ENCODE measurements at places on chromosomes 13 and 19. TPM values are rescaled to one million over a fixed set of nuclear protein-coding genes. Genes with fewer than 3 reads are reported as not detected.

The CGB7 gene
- not detected for total RNA-seq

GRCh38 chr13:97568850-97569249 lies 134.9 kb downstream of the RAP2A start:
- no peak for DNase-seq

DNA sequence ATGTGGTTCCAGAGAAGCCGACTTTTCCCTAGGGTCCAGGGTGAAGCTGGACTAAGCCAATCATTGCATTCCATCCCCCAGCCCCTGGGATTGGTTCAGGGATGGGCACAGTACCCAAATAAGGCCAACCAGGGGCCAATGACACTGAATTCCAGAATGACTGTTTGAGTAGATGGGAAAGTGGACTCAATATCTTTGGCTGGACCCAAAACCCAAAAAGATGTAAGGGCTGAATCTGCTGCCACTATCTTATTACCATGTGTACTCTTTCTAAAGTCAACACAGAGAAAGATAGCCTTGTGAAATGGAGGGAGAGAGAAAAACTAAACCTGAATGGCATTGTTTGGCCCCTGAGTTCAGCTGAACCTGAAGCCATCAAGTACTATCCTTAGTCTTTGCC lies 39.2 kb upstream of the TNFSF11 start:
- DNase-seq = no peak

GRCh38 chr13:34942732-34943435 lies 814 bp downstream of the NBEA start:
- DNase-seq = peak; percentile 11

The SYCN gene
- total RNA-seq = 2.4 TPM

- peak; percentile 72 for DNase-seq
Measured at GRCh38 chr19:38736036-38736412, 8.2 kb downstream of the CAPN12 start.

The PPFIA3 gene
- total RNA-seq = 6.1 TPM

DNA sequence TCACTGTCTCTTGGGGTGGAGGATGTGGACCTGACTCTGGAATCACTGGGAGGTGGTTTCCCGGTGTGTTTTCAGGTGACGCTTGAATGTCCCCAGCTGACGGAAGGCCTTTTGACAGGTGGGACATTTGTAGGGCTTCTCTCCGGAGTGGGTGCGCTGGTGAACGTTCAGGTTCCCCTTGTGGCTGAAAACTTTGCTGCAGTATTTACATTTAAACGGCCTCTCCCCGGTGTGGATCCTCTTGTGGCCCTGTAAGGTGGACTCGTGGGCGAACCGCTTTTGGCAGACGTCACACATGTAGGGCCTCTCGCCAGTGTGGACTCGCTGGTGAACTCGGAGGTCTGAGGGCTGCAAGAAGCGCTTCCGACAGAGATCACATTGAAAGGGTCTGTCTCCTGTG lies 7.8 kb downstream of the ZSCAN5B start:
- no peak for DNase-seq

GRCh38 chr19:53808710-53809125 lies 15.4 kb downstream of the NLRP12 start:
- no peak for DNase-seq

- no peak for DNase-seq
Measured at GRCh38 chr19:50817941-50818858, 5.4 kb downstream of the KLK1 start.

The CFAP97D2 gene
- total RNA-seq = 3.1 TPM

The CASP14 gene
- not detected for total RNA-seq

DNA sequence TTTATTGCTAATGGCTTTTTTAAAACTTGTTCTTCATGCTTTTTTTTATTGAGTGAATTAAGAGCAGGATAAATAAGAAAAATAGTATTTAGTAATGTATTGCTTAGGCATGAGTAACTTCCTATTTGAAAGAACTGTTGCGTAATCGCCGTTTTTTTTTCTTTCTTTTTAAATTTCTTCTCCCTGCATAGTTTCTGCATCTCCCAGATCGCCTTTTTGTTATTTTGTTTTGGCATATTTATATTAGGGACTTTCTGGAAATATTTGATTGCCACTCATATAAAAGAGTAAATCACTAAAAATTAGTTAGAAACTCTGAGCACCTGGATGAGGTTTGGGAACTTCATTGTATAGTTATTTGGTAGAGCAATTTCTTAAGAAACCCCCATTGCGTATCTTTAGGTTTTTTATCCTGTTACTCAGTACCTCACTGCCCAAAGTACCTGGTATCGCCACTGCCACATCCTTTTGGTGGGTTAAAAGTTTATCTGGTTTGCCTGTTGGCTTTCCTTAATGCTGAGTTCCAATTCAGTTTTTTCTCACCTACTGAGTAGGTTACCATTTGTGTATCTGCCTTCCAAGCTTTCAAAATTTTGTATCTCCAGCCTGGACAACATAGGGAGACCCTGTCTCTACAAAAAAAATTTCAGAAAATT lies 36.2 kb upstream of the LPAR6 start:
- DNase-seq = no peak

The PBX4 gene
- total RNA-seq = 2.5 TPM

GRCh38 chr13:49840675-49841074 lies 48.2 kb upstream of the KPNA3 start:
- DNase-seq = no peak

DNA sequence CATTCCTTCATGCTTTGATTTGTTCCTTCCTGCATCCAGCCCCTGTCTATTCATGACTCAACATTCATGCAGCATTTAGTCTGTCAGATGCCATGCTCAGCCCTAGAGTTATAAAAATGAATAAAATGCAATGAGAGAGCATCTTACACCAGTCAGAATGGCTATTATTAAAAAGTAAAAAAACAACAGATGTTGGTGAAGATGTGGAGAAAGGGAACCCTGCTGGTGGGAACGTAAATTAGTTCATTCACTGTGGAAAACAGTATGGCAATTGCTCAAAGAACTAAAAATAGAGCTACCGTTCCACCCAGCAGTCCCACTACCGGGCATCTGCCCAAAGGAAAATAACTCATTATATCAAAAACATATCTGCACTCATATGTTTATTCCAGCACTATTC lies 70.0 kb upstream of the GTF3A start:
- no peak for DNase-seq

DNA sequence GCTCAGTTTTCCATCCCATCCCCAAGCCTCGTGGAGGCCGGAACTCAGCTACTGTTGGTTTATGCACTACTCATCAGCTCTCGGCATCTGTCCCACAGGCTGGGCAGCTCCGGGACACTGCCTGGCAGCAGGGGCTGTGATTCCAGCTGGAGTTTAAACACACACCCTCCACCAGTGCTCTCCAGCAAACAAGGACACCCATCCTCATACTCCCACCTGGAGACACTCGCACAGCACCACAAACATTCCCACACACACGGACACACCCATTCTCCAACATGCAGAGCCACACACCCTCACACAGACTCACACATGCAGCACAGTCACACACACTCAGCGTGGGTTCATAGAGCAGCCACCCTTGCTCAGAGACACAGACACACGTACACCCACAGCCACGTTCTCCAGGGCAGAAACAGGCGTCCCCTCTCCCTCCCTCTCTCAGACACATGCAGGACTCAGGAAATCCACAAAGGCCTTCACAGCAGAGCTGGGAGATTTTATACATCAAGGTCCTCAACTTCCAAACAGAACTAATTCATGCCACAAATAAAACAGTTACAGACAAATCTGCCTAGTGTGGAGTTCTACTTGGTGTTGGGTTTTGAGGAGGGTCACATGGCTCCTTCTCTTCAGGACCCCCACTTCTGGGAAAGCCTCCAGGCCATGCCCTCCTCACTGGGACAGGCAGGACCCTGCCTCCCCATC lies 785.4 kb downstream of the UQCRFS1 start:
- DNase-seq = no peak

The GARIN5A gene
- total RNA-seq = 2.3 TPM

The RDH8 gene
- total RNA-seq = not detected

- DNase-seq = no peak
Measured at GRCh38 chr19:5057860-5058259, 88.9 kb downstream of the KDM4B start.

The FAAP24 gene
- 1.4 TPM for total RNA-seq

The IZUMO1 gene
- total RNA-seq = 0.11 TPM

GRCh38 chr13:43303033-43303729 lies 279.8 kb downstream of the DNAJC15 start:
- DNase-seq = peak; percentile 41

The RUBCNL gene
- 1.1 TPM for total RNA-seq

- no peak for DNase-seq
Measured at GRCh38 chr13:22993148-22993547, 187.6 kb upstream of the SGCG start.

- DNase-seq = no peak
Measured at GRCh38 chr13:97076898-97077297, 82.6 kb upstream of the OXGR1 start.

The CYP4F8 gene
- not detected for total RNA-seq

GRCh38 chr19:40365613-40366401 lies 17.3 kb downstream of the PLD3 start:
- peak; percentile 89 for DNase-seq

DNA sequence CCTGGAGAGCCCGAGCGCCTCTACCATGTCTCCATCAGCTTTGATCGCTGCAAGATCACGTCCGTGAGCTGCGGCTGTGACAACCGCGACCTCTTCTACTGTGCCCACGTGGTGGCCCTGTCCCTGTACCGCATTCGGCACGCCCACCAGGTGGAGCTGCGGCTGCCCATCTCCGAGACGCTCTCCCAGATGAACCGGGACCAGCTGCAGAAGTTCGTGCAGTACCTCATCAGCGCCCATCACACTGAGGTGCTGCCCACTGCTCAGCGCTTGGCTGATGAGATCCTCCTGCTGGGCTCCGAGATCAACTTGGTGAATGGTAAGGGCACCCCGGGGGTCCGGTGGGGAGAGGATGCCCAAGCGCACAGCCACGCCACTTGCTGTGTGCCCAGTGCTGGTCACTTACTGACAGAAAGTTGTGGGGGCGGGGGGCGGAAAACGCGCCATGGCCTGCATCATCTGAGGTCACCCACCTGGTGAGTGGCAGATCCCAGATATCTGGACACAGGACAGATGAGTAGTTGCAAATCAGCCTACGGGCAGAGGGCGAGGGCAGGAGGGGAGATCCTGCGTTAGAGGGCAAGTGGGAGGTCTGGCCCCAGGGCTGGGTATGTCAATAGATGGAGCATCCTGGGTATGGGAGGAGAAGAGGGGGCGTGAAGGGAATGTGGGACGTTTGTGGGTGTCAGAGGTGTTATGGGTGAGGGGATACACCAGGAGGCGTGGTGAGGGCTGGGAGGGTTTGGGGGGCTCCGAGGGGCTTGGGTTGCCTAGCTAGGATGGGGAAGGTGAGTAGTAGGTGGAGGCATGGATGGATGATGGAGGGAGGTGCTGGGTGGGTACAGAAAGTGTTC lies 9.8 kb downstream of the ZSWIM4 start:
- no peak for DNase-seq

GRCh38 chr19:36266375-36266961 lies 51.6 kb downstream of the ZNF146 start:
- no peak for DNase-seq

DNA sequence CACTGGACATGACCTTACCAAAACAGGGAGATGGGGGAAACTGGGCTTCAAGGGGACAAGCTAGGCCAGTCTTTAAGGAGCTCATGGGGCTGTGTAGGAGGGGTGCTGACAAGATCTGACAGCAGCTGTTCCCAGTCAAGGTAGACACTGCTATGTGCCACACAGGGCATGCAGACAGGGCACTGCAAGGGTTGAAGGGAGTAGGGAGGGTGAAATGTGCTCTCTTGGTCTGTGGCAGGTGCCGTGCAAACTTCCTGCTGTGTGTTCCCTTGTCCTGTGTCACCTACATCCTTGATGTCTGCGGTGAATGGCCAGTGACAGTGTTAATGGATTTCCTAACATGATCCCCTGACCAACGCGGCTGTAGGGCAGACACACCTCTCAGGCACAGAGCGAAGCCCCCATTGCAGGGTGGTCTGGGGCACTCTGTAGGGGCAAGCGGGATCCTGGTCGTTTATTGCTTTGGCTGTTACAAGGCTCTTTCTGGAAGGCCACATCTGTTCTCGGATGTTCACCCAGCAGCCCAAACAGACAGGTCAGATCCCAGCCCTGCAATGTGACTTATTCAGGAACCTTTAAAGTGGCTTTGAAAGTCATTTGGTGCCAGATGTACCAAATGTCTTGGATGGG lies 199.5 kb upstream of the ZNF536 start:
- DNase-seq = no peak

The C19orf67 gene
- not detected for total RNA-seq

The AKT1S1 gene
- total RNA-seq = 30.1 TPM

GRCh38 chr19:40281381-40282208 lies 3.5 kb downstream of the AKT2 start:
- no peak for DNase-seq

The B3GNT3 gene
- total RNA-seq = not detected

DNA sequence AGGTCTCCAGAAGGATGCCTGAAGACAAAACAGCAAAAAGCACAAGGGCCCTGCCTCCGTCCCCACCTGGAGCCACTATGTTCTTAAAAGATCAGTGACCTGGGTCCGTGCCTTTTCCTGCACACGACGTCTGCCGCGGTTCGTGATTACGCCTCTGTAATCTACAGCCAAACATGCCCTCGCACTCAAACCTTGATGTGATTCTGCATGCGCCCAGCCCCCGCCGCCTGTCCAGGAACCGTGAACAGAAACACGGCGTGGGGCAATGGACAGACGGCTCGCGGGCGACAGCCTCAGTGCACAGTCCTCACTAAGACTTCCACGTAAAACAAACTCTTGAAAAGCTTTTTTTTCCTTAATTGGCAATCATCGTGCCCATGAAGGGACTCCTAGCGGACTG lies 15.5 kb downstream of the C13orf46 start:
- no peak for DNase-seq

The SPRED3 gene
- total RNA-seq = 1.8 TPM

DNA sequence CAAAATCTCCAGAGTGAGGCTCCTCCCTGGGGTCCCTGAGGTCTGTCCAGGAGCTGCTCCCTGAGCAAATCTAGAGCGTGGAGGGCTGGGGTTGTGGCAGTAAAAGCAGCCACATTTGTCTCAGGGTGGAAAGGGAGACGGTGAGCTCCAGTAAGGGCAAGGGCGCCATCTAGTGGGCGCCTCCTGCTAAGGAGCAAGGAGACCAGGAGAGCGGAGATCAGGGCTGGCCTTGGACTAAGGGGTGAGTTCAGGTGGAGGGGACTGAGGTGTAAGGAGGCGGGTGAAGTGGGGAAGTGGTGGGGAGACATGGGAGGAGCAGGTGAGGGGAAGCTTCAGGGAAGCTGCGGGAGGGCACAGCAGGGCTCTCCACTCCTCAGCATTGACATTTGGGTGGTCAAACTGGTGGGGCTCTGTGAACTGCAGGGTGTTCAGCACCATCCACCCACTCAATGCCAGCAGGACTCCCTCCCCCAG lies 5.3 kb upstream of the CEACAM21 start:
- DNase-seq = peak; percentile 78

The ZNF805 gene
- 27.8 TPM for total RNA-seq

- no peak for DNase-seq
Measured at GRCh38 chr19:39218230-39219007, 14.4 kb upstream of the SYCN start.

The GNG7 gene
- 15.1 TPM for total RNA-seq

The CRX gene
- total RNA-seq = not detected

GRCh38 chr13:23960566-23961156 lies 63.4 kb upstream of the C1QTNF9B start:
- DNase-seq = no peak

GRCh38 chr19:13033819-13034611 lies 38.7 kb downstream of the NFIX start:
- peak; percentile 86 for DNase-seq
